Large intestine (tissue), 12 donors: ENCODE measurements at places on chromosomes 3 and 15. TPM values are rescaled to one million over a fixed set of nuclear protein-coding genes. Genes with fewer than 3 reads are reported as not detected.

The UBAP1L gene
- 4.9 TPM for polyA plus RNA-seq

GRCh38 chr15:90988296-90988695 is 6.0 kb downstream of the PRC1 start:
- no peak overlapping the region for H3K4me3 ChIP-seq
- peaks cover 8% of the 10 kb centered on the region for H3K36me3 ChIP-seq
- H3K27me3 ChIP-seq, result no peaks in the 10 kb centered on the region
- H3K4me1 ChIP-seq, result peaks cover 3% of the 10 kb centered on the region
- no peak for DNase-seq
- H3K27ac ChIP-seq, result no peak overlapping the region

The SLC28A2 gene
- polyA plus RNA-seq, result 16.8 TPM

The TRPC1 gene
- 8.9 TPM for polyA plus RNA-seq

DNA sequence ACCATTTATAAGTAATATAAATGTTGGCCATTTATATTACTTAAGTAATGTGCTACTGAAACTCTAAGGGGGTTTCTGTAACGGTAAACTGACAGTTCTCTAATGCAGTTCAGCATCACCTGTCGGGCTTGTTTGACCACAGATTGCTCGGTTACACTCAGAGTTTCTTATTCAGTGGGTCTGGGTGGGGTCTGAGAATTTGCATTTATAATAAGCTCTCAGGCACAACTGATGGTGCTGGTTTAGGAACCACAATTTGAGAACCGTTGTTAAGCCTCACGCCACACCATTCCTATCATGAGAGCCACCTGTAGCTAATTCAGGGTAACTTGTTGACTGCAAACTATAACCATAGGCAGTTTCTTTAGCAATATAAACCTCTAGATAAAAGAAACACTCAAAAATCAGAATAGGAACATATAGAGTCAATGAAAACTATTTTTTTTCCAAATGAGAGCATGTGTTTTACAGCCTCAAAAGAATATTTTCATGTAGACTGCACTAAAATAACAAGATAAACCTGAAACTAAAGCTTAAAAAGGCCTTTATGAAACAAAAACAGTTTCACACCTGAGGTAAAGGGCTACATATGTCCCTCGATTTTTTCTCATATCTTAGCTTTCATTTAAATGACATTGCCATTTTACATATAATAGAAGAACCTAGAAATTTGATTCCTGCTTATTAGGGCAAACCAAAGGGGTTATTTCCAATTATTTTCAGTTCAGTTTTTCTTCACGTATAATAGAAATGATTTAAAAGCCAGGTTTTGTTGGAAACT is 604.8 kb downstream of the UNC13C start:
- no peaks in the 10 kb centered on the region for H3K36me3 ChIP-seq
- H3K27me3 ChIP-seq, result no peaks in the 10 kb centered on the region
- H3K4me3 ChIP-seq, result no peak overlapping the region
- no peak for DNase-seq

DNA sequence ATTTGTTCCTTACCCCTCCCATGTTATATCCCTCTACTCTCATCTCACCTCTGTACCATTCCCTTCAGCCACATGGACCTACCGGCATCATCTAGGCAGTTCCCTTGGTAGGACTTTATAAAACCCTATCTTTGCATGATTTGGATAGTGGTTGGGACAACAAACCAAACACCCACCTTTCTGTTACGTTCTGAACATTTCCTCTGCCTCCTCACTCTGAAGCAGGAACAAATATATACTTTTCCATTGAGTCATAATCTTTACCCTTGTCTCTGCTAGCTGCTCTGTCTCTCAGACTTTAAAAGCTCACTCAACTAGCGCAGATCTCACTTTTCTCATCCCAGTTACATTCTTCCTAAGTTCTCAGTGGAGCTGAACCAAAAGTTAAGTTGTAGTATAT is 17.8 kb downstream of the UBXN7 start:
- no peak overlapping the region for H3K27ac ChIP-seq
- H3K4me3 ChIP-seq, result no peak overlapping the region
- no peaks in the 10 kb centered on the region for H3K36me3 ChIP-seq
- H3K27me3 ChIP-seq, result no peaks in the 10 kb centered on the region
- no peak for DNase-seq
- no peaks in the 10 kb centered on the region for H3K4me1 ChIP-seq

DNA sequence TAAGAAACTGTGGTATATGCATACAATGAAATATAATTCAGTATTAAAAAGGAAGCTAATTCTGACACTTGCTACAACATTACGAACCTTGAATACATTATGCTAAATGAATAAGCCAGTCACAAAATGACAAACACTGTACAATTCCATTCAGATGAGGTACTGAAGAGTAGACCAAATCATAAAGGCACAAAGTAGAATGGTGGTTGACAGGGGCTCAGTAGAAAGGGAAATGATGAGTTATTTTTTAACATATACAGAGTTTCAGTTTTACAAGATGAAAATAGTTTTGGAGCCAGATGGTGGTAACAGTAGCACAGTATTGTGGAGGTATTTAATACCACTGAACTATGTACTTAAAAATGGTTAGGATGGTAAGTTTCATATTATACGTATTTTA is 254.6 kb upstream of the RBMS3 start:
- no peaks in the 10 kb centered on the region for H3K27me3 ChIP-seq
- H3K27ac ChIP-seq, result no peak overlapping the region
- H3K4me3 ChIP-seq, result no peak overlapping the region
- H3K36me3 ChIP-seq, result no peaks in the 10 kb centered on the region
- no peak for DNase-seq

The ZMYND10 gene
- 0.99 TPM for polyA plus RNA-seq

DNA sequence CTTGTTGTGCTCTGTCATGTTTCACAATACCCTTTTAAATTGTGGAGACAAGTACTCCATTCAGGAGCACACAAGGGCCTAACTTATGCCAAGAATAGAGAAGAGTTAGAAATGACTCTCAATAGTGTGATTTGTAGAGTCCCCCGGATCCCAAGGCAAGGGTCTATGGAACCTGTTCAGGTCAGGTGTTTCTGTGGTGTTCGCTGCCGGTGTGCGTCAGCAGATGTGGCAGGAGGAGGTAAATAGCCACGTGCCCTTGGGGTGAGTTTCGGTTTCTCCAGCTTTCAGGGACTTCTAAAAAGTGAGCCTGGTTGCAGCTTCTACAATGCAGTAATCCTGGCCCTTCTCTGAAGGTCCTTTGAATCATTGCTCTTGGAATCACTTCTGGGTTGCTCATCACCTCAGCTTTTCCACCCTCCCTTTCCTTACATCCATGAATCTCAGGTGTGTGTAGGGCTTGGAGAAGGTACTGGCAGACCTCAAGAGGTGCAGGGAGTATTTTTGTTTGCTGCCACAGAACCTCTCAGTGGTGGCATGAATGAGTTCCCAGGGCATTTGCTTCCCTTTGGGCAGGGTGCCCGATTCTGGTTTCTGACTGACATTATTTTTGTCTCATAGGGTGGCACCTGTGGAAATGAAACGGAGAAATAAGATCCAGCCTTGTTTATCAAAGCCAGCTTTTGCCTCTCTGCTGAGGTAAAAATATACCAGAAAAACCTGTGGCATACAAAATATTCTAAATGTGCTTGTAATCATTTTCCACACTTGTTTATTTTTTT is 7.3 kb downstream of the ST3GAL6 start:
- DNase-seq, result no peak
- peaks cover 4% of the 10 kb centered on the region for H3K4me1 ChIP-seq
- no peak overlapping the region for H3K4me3 ChIP-seq
- no peaks in the 10 kb centered on the region for H3K27me3 ChIP-seq

GRCh38 chr3:186789554-186790260 is 6.3 kb downstream of the EIF4A2 start:
- H3K36me3 ChIP-seq, result peaks cover 61% of the 10 kb centered on the region
- DNase-seq, result no peak
- H3K27me3 ChIP-seq, result no peaks in the 10 kb centered on the region
- no peak overlapping the region for H3K27ac ChIP-seq

- peak; percentile 33 for DNase-seq
- no peaks in the 10 kb centered on the region for H3K36me3 ChIP-seq
- peak overlapping the region; percentile 98 for H3K4me3 ChIP-seq
- H3K27me3 ChIP-seq, result peaks cover 4% of the 10 kb centered on the region
Observed at GRCh38 chr15:62059108-62059815, 985 bp downstream of the VPS13C start.

DNA sequence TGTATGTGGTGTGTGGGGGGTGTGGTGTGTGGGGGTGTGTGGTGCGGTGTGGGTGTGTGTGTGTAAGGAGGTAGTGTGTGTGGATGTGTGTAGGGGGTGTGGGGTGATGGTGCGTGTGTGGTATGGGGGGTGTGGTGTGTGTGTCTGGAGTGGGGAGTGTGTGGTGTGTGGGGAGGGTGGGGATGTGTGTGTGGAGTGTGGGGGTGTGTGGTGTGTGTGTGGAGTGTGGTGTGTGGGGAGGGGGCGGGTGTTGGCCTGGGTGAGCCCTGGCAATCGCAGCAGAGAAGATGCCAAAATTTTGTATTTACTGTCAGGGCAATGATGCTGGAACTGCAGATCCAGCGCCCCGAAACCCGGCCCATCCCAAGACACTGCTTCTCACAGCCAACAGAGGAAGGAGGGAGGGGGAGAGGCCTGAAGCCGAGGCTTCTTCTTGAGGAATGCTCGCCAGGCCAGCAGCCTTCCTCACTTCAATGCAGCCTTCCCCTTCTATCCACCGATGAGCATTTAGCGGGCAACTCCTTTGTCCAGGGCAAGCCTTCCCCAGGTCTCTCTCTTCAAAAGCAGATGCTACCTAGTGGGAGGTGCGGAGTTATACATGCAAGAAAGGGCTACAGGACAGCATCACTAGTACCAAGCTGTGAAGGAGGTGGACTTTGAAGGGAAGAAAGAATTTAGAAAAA is 11.9 kb upstream of the SRP14 start:
- no peaks in the 10 kb centered on the region for H3K36me3 ChIP-seq
- peaks cover 54% of the 10 kb centered on the region for H3K4me1 ChIP-seq
- no peaks in the 10 kb centered on the region for H3K27me3 ChIP-seq
- peak; percentile 44 for DNase-seq
- H3K27ac ChIP-seq, result peak overlapping the region; percentile 88

The PEX5L gene
- polyA plus RNA-seq, result 0.61 TPM

DNA sequence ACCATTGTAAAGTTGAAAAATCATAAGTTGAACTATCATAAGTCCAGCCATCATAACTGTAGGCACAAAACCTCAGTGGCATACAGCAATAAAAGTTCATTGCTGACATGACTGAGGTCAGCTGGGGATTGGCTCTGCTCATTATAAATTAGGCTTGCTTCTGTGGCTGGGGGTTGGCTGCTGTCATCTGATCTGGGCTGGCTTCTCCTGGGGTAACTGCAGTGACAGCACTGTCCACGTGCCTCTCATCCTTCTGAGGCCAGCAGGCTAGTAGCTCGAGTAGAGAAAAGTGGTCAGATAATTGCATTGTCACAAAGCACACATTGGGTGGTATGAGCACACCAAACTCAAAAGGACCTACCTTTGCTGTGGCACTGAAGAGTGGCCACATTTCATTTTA is 31.3 kb downstream of the CMTM7 start:
- no peak overlapping the region for H3K4me3 ChIP-seq
- no peak overlapping the region for H3K27ac ChIP-seq
- H3K4me1 ChIP-seq, result peaks cover 18% of the 10 kb centered on the region
- H3K27me3 ChIP-seq, result no peaks in the 10 kb centered on the region
- DNase-seq, result no peak

The ELL3 gene
- polyA plus RNA-seq, result 38.9 TPM

GRCh38 chr3:123300056-123300455 is 98.3 kb downstream of the SEC22A start:
- DNase-seq, result no peak
- H3K36me3 ChIP-seq, result peaks cover 25% of the 10 kb centered on the region
- H3K27me3 ChIP-seq, result no peaks in the 10 kb centered on the region
- H3K27ac ChIP-seq, result no peak overlapping the region
- H3K4me1 ChIP-seq, result no peaks in the 10 kb centered on the region

GRCh38 chr15:90691982-90692773 is 25.0 kb upstream of the BLM start:
- no peaks in the 10 kb centered on the region for H3K4me1 ChIP-seq
- H3K27ac ChIP-seq, result no peak overlapping the region
- H3K36me3 ChIP-seq, result no peaks in the 10 kb centered on the region
- no peak for DNase-seq
- no peak overlapping the region for H3K4me3 ChIP-seq

DNA sequence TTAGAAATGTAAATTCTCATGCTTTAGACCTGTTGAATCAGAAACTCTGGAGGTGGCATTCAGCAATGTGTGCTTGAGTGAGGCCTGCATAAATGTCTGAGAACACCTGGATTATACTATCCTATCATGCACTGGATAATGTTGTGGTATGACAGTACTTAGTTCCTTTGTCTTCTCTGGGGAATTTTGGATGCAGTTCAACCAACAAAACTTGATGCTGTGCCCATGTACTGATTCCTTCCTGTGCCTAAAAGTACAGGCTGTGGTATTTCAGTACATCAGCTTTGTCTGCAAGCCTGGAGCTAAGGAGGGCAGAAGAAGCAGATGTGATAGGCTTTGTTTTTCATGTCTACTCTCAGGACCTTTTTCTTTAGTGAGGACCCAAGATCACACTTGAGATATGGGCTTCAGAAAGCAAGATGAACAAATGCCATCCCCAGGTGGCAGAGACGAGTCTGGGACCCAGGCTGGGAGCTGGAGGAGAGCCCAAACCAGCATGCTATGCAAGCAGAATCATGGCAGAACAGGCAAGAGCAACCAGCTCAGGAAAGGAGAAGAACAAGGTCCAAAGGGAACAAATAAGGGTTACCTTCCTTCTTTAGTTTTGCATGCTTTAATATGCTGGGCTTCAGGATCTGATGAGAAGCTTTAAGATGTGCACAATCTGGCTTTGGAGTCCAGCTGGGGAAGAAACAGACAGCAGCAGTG is 124.7 kb downstream of the MYRIP start:
- no peaks in the 10 kb centered on the region for H3K4me1 ChIP-seq
- no peak for DNase-seq
- H3K4me3 ChIP-seq, result no peak overlapping the region

- H3K27ac ChIP-seq, result no peak overlapping the region
- no peak for DNase-seq
- H3K27me3 ChIP-seq, result no peaks in the 10 kb centered on the region
- no peak overlapping the region for H3K4me3 ChIP-seq
Observed at GRCh38 chr3:189949580-189949979, 171.1 kb downstream of the P3H2 start.

GRCh38 chr3:25386686-25387255 is 41.3 kb upstream of the RARB start:
- H3K27ac ChIP-seq, result no peak overlapping the region
- peaks cover 6% of the 10 kb centered on the region for H3K4me1 ChIP-seq
- H3K4me3 ChIP-seq, result no peak overlapping the region
- no peaks in the 10 kb centered on the region for H3K27me3 ChIP-seq

The VIPR1 gene
- 75.3 TPM for polyA plus RNA-seq

The SLC15A2 gene
- 3.2 TPM for polyA plus RNA-seq

DNA sequence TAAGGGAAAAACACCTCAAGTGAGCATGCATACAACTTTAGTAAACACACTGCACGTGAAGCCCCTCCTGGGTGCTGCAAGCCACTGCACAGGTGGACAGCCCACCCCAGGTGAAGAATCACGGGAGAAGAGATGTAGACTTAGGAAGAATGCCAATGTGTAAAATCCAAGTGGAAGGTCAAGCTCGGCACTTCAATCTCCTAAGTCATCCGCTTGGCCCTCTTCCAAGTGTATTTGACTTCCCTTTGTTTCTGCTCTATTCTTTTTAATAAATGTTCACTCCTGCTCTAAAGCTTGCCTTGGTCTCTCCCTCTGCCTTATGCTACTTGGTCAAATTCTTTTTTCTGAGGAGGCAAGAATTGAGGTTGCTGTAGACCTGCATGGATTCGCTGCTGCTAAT is 316.6 kb downstream of the EDEM1 start:
- no peak for DNase-seq
- H3K27me3 ChIP-seq, result no peaks in the 10 kb centered on the region
- no peak overlapping the region for H3K27ac ChIP-seq
- no peaks in the 10 kb centered on the region for H3K4me1 ChIP-seq
- no peaks in the 10 kb centered on the region for H3K36me3 ChIP-seq
- no peak overlapping the region for H3K4me3 ChIP-seq

- H3K27ac ChIP-seq, result no peak overlapping the region
- H3K4me1 ChIP-seq, result no peaks in the 10 kb centered on the region
- no peak overlapping the region for H3K4me3 ChIP-seq
Observed at GRCh38 chr3:65779390-65779789, 259.3 kb downstream of the MAGI1 start.

The TNNC1 gene
- polyA plus RNA-seq, result 1.8 TPM
